Hypothalamus (tissue), 51 donors: ENCODE measurements at places on chromosomes 3 and 15.
A peak's percentile ranks its signal among the peaks of the same experiment; 100 is the strongest.

GRCh38 chr3:15291589-15292541 lies 40.5 kb downstream of the SH3BP5 start:
- DNase-seq: no peak

DNA sequence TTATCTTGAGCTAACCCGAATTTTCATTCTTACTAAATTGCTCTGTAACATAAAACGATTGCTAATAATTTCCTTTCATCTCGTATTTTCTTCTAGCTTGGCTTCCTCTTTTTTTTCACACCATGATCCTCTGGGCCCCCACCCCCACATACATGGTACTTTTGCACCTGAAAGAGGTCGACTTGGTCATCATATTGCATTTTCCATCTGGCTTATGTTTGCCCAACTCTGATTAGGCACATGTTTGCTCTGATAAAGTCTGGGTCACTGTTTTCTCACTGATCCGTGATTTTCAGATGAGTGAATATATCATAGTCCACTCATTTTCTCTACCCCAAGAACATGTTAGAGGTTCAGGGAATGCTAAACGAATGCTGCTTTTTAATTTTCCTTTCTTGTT lies 49.5 kb downstream of the ARRDC4 start:
- no peak for DNase-seq

DNA sequence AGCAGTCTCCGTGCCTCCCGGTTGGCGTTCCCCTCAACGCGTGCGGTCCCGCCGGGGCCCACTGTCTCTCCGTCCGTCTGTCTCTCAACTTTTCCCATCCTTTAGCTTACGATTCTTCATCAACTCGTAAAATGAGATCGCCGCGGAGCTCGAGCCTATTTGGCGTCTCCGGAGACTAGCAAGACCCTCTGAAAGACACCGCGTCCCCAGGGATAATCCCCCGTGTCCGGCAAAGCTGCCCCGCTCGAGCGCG lies 3.4 kb downstream of the GATA2 start:
- DNase-seq: no peak

- no peak for DNase-seq
Measured at GRCh38 chr15:77659350-77660321, 26.9 kb upstream of the LINGO1 start.

- DNase-seq: no peak
Measured at GRCh38 chr3:152278756-152279427, 10.2 kb downstream of the MBNL1 start.

GRCh38 chr15:43954181-43954621 lies 127.4 kb downstream of the WDR76 start:
- DNase-seq: no peak

GRCh38 chr3:17233398-17233800 lies 348.6 kb downstream of the PLCL2 start:
- DNase-seq: peak; percentile 6

GRCh38 chr3:160225176-160226025 lies at the start of gene C3orf80:
C3orf80 (plus strand) TSS chr3:160225422; CDS start chr3:160225636, 214 bp downstream.
- peak; percentile 68 for DNase-seq
